Colonic mucosa (tissue), 4 donors: ENCODE measurements at places on chromosomes 2 and 18. TPM values are rescaled to one million over a fixed set of nuclear protein-coding genes. Genes with fewer than 3 reads are reported as not detected.
A peak's percentile ranks its signal among the peaks of the same experiment; 100 is the strongest.

Gene SPC25
- 5.2 TPM for total RNA-seq

Gene ACADL
- not detected for total RNA-seq

Gene CFAP65
- 1.6 TPM for total RNA-seq

Gene SMYD1
- total RNA-seq = 1.9 TPM

Gene RAB6C
- total RNA-seq = not detected

Gene FAM237A
- not detected for total RNA-seq

Gene PROC
- 0.96 TPM for total RNA-seq

Gene NCKAP1
- total RNA-seq = 133 TPM

Gene UGT1A5
- total RNA-seq = 1.1 TPM

Gene CDH20
- total RNA-seq = not detected

DNA sequence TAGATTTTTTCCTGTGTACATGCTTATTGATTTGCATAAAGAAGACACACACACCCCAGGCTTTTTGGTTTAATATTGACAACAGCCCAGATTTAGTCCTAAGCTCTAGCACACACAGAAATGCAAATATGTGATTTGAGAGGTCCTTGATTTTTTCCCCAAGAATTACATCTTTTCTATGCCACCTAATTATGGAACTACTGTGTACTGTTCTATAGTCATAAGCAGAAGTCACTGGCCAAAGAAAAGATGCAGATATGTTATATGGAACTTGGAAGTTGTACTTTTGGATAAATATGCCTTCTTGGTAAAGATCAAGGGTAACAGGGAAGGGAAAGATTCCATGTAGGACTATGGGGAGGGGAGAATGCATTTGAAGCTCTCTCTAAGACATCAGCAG lies 105.6 kb downstream of the SETBP1 start:
- H3K27ac ChIP-seq = no peak overlapping the region
- no peak for DNase-seq
- H3K4me3 ChIP-seq = no peak overlapping the region
- no peaks in the 10 kb centered on the region for H3K27me3 ChIP-seq
- no peaks in the 10 kb centered on the region for H3K4me1 ChIP-seq

DNA sequence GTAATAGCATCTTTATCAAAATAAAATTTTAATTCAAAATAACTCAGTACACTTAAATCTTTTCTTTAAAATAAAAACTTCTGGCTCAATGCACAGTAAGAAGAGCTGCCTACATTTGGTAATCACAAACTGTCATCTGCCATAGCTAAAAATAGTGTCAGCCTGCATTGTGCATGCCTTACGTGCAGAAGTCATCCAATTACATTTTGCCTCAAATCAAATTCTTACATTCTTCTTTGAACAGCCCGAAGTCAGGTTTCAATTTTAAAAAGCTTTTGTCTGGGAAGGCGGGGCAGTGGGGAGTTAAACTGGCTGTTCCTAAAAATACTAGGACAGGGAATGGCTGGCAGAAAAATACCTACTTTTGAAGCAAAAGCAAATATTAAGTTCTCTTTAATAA lies 51.1 kb downstream of the RTN4 start:
- H3K36me3 ChIP-seq = no peaks in the 10 kb centered on the region
- no peak overlapping the region for H3K4me3 ChIP-seq
- no peak for DNase-seq
- H3K4me1 ChIP-seq = peaks cover 3% of the 10 kb centered on the region
- H3K27ac ChIP-seq = no peak overlapping the region

DNA sequence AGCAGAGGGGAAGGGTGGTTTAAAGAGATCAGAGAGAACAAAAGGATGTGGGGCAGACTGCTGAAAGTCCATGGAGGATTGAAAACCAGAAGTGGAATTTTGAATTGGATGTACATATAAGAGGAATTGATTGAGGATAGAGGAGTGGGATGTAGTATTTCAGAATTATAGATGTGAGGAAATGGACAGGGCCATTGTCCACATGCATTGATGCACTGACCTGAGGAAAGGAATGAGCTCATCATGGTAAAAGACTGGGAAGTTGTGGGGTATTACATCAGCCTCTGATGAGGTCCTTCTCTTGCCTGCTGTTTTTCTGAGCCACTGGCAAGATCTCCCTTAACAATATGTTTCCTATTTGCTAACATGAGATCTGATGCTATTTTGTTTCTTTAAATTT lies 365.7 kb upstream of the FANCL start:
- H3K27me3 ChIP-seq = no peaks in the 10 kb centered on the region
- no peaks in the 10 kb centered on the region for H3K36me3 ChIP-seq
- no peak for DNase-seq
- H3K4me1 ChIP-seq = no peaks in the 10 kb centered on the region
- H3K4me3 ChIP-seq = no peak overlapping the region
- no peak overlapping the region for H3K27ac ChIP-seq

DNA sequence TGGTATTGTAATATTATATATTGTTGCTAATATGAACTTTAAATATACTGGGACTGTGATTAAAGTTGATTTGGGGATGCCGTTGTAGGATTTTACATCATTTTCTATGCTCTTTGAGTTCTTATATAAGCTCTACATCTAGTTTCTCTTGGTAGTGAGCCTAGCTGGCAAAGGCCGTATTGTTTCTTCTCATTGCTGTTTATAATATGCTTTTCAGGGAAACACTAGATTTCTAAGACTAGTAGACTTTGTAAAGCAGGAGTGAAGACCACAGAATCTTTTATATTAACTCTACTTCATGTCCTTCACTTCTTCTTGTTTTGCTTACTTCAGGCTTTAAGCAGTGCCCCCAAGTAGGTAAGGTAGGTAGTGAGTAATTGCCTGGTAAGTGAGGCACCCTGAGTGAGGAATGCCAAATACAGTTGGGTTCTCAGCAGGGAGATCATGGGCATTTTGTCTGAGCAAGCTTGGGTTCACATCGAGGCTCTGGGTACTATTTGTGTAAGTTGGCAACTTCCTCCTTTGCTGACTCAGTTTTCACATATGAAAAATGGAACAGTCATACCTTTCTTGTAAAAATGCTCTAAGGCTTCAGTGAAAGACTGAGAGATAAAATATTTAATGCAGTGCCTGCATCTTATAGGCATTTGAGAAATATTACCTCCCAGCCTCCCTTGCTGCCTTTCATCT lies 96.4 kb downstream of the RNF144A start:
- H3K36me3 ChIP-seq = no peaks in the 10 kb centered on the region
- no peaks in the 10 kb centered on the region for H3K27me3 ChIP-seq
- no peak for DNase-seq
- no peak overlapping the region for H3K4me3 ChIP-seq
- H3K27ac ChIP-seq = no peak overlapping the region

GRCh38 chr2:101450965-101451364 lies 23.9 kb downstream of the RFX8 start:
- H3K36me3 ChIP-seq = no peaks in the 10 kb centered on the region
- H3K27me3 ChIP-seq = no peaks in the 10 kb centered on the region
- DNase-seq = no peak
- no peak overlapping the region for H3K4me3 ChIP-seq

GRCh38 chr18:74722237-74722636 lies 124.6 kb downstream of the ZNF407 start:
- no peaks in the 10 kb centered on the region for H3K36me3 ChIP-seq
- H3K27me3 ChIP-seq = no peaks in the 10 kb centered on the region
- no peak overlapping the region for H3K4me3 ChIP-seq

GRCh38 chr2:1621041-1621440 lies 123.3 kb downstream of the PXDN start:
- H3K27me3 ChIP-seq = no peaks in the 10 kb centered on the region
- H3K4me3 ChIP-seq = no peak overlapping the region
- H3K36me3 ChIP-seq = no peaks in the 10 kb centered on the region
- no peak overlapping the region for H3K27ac ChIP-seq

GRCh38 chr2:67498931-67499330 lies 101.8 kb downstream of the ETAA1 start:
- no peaks in the 10 kb centered on the region for H3K4me1 ChIP-seq
- H3K36me3 ChIP-seq = no peaks in the 10 kb centered on the region
- DNase-seq = no peak
- no peak overlapping the region for H3K27ac ChIP-seq

GRCh38 chr18:70249118-70249517 lies 39.7 kb upstream of the SOCS6 start:
- no peak overlapping the region for H3K27ac ChIP-seq
- no peaks in the 10 kb centered on the region for H3K27me3 ChIP-seq
- no peak for DNase-seq
- no peak overlapping the region for H3K4me3 ChIP-seq
- no peaks in the 10 kb centered on the region for H3K36me3 ChIP-seq

- no peak overlapping the region for H3K4me3 ChIP-seq
- DNase-seq = peak; percentile 36
- H3K27me3 ChIP-seq = no peaks in the 10 kb centered on the region
- no peaks in the 10 kb centered on the region for H3K36me3 ChIP-seq
- H3K4me1 ChIP-seq = peaks cover 7% of the 10 kb centered on the region
- H3K27ac ChIP-seq = peak overlapping the region; percentile 30
Observed at GRCh38 chr2:179487010-179487731, 222.5 kb upstream of the SESTD1 start.

- no peak overlapping the region for H3K4me3 ChIP-seq
- no peak overlapping the region for H3K27ac ChIP-seq
- no peaks in the 10 kb centered on the region for H3K27me3 ChIP-seq
- H3K36me3 ChIP-seq = no peaks in the 10 kb centered on the region
Observed at GRCh38 chr2:165293440-165294420, 54.5 kb downstream of the SCN2A start.

DNA sequence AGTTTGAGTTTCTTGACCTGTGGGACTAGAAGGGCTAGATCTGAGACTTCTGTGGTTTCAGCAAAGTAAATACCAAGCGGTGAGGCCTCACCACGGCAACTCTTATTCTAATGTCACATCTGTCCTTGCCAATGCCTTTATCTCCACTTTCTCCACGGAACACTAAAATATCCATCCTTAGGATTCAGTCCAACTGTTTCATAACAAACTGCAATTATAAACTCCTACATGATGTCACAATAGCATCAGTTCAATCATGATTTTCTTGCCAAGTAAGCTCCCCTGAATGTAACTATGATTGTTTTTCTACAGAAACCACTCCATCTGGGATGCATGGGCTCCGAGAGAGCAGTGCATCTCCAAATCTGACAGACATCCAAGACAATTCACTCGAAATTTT lies 79.6 kb downstream of the LRATD1 start:
- no peak for DNase-seq
- H3K4me3 ChIP-seq = no peak overlapping the region
- no peaks in the 10 kb centered on the region for H3K36me3 ChIP-seq

GRCh38 chr2:43462866-43463641 lies 132.8 kb downstream of the THADA start:
- DNase-seq = peak; percentile 59
- H3K36me3 ChIP-seq = no peaks in the 10 kb centered on the region
- no peak overlapping the region for H3K4me3 ChIP-seq
- no peak overlapping the region for H3K27ac ChIP-seq
- no peaks in the 10 kb centered on the region for H3K27me3 ChIP-seq
- no peaks in the 10 kb centered on the region for H3K4me1 ChIP-seq

- no peaks in the 10 kb centered on the region for H3K36me3 ChIP-seq
- DNase-seq = no peak
- H3K4me1 ChIP-seq = no peaks in the 10 kb centered on the region
Observed at GRCh38 chr2:653645-654425, 23.4 kb downstream of the TMEM18 start.

GRCh38 chr2:50786345-50786744 lies 245.6 kb downstream of the NRXN1 start:
- H3K27ac ChIP-seq = no peak overlapping the region
- H3K4me3 ChIP-seq = no peak overlapping the region
- no peak for DNase-seq
- H3K27me3 ChIP-seq = no peaks in the 10 kb centered on the region
- no peaks in the 10 kb centered on the region for H3K36me3 ChIP-seq

DNA sequence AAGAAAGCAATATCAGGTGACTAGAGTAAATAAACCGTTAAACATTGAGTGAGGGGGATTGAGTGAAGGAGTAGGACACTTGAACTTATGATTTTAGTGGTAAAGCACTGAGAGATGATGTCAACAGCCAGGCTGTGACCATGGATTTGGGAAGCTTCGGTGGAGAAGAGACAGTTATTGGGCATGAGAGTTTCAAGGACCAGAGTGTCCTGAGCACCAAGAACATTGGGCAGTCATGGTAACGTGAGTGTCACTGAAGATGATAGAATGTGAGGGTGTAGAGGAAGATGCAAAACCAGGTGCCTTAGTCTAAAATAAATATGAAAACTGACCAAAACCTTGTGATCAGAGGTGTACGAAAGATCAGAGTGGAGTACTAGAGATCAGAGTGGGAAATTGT lies 248.1 kb downstream of the ASXL3 start:
- no peak overlapping the region for H3K27ac ChIP-seq
- no peaks in the 10 kb centered on the region for H3K36me3 ChIP-seq
- no peak overlapping the region for H3K4me3 ChIP-seq
- no peaks in the 10 kb centered on the region for H3K27me3 ChIP-seq

- no peaks in the 10 kb centered on the region for H3K4me1 ChIP-seq
- no peaks in the 10 kb centered on the region for H3K36me3 ChIP-seq
- no peaks in the 10 kb centered on the region for H3K27me3 ChIP-seq
- no peak overlapping the region for H3K27ac ChIP-seq
Observed at GRCh38 chr2:239162976-239163687, 237.7 kb downstream of the HDAC4 start.

GRCh38 chr2:151291224-151291623 lies 1.8 kb upstream of the NMI start:
- H3K27me3 ChIP-seq = no peaks in the 10 kb centered on the region
- H3K36me3 ChIP-seq = no peaks in the 10 kb centered on the region
- H3K4me3 ChIP-seq = no peak overlapping the region
- DNase-seq = no peak

- no peaks in the 10 kb centered on the region for H3K4me1 ChIP-seq
- H3K36me3 ChIP-seq = no peaks in the 10 kb centered on the region
- no peak for DNase-seq
- H3K27me3 ChIP-seq = no peaks in the 10 kb centered on the region
Observed at GRCh38 chr2:60079562-60079961, 473.9 kb downstream of the BCL11A start.

DNA sequence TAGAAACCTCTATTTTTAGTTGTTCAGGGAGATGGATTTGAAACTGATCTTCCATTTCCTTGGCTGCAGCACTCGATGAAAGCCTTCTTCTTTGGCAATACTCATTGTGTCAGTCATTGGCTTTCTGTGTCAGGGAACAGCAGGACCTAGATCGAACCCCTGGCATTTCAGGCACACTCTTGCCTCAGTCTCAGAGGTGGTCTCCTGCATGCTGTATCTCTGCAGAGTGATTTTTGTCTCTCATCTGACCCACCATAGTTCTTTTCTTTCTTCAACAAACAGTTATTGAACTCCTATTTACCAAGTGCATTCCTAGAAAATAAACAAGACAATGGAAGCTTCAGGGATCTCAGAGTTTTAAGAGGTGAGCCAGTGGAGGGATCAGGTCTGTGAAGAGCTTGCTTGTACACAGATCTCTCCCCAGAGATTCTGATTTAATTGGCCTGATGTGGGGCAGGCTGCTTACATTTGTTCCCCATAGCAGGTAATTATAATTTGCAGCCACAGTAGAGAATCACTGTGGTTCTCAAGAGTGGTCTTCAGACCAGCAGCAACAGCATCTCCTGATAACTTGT lies 473.1 kb upstream of the TCF4 start:
- DNase-seq = no peak
- H3K4me1 ChIP-seq = no peaks in the 10 kb centered on the region
- H3K27me3 ChIP-seq = no peaks in the 10 kb centered on the region
- H3K4me3 ChIP-seq = no peak overlapping the region

DNA sequence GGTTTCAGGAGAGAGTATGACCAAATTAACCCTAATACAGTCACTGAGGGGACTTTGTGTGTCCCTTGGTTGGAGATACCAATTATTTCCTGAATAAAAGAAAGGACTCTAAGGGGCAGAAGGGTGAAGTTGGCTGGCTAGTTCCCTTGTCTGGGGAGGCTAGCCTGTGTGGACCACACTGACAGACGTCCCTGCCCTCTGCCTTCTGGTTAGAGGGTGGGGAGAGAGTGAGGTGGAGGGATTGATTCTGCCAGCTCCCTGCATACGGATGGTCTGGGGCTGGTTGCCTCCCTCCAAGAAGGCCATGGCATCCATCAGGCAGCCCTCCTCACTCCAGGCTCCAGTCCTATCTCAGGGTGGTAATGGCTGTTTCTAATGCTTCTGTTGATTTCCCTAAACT lies 37.4 kb upstream of the AFF3 start:
- no peak for DNase-seq
- no peak overlapping the region for H3K27ac ChIP-seq
- H3K4me3 ChIP-seq = no peak overlapping the region
